ENCODE measurements at places on chromosomes 7 and 10.

DNA sequence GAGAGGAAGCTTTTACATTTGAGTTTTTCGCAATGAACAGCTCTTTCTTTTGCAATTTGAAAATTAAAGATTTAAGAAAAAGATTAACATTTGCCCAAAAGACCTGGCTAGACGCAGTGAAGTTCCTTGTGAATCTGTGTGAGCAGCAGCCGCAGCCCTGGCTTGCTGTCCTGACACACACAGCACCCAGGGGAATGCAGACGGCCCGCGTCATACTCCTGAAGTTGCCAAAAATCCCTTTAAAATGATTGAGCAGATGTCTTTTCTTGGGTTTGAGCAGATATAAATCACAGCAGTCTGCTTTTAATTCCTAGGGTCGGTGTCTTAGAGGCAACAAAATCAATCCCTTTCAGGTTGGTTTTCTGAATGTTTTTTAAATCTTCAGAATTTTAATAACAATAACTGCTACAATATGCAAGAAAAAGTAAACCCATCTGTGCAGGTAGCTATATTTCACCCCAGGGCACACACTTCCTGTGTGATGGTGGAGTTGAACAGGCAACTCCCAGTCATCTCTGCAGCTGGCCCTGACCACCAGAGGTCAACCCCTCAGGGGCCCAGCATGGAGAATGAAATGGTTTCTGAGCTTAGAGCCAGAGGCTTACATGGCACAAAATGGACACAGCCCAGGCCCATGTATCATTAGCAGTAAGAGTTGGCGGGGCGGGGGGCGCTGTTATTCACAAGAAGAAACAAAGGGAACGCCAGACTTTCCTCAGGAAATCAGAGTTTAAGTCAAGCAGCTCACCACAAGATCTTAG is 32.2 kb upstream of the TRIL start:
- DNase-seq, result no peak

- DNase-seq, result no peak
Measured at GRCh38 chr7:111384065-111384891, 178.0 kb downstream of the IMMP2L start.

DNA sequence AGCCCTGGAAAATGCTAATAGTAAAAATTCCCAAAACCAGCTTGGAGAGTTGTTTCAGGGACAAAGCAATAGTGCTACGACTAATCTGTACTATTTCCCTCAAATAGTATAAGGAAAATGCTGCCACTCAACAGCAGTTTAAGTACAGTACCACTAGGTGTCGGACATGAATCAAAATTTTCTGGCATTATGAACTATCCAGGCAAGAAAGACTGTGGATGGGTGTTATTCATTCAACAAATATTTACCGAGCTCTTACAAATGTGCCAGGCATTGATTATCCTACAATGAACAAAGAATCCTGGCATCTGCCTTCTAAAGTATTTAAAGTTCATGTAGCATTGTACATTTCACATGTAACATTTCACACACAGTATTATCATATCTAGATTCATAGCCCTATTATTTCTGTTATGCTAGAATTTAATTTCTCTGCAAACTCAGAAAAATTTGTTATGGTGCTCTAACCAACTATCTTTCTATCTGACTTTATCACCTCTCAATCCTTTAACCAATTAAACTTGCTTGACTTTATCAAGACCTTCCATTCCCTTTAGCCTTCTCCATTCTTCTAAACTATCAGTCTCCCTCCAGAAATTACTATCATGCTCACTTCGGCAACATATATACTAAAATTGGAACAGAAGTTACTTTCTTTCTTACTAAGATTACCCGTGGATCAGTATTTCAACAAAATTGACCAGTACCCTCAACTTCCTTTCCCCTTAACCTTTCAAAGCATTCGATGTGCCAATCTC is 80.6 kb downstream of the ARHGAP21 start:
- DNase-seq, result no peak

GRCh38 chr10:126247446-126247975 is 140.8 kb downstream of the ADAM12 start:
- no peak for DNase-seq

GRCh38 chr7:55260676-55261385 is 104.3 kb upstream of the LANCL2 start:
- no peak for DNase-seq
